ENCODE measurements at places on chromosomes 12 and 14.

DNA sequence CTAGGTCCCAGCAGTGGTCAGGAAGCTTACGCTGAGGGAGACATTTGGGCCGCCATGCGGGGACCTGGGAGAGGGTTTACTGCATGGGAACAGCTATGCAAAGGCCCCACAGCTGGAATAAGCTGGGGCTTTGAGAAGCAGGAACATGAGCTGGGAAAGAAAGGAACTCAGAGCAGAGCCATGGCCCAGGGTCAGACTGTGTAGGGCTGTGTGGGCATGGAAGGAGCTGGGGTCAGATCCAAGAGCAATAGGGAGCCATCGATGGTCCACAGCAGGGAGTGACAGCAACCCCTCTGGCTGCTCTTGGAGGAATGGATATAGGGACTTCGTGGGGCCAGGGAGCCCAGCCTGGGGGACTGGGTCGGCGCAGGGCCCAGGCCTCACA is 151.6 kb downstream of the ADGRD1 start:
- no peak for DNase-seq
- H3K27ac ChIP-seq, result no peak overlapping the region
- no peaks in the 10 kb centered on the region for H3K36me3 ChIP-seq
- H3K4me3 ChIP-seq, result no peak overlapping the region
- H3K27me3 ChIP-seq, result no peaks in the 10 kb centered on the region

- H3K4me3 ChIP-seq, result no peak overlapping the region
- no peaks in the 10 kb centered on the region for H3K36me3 ChIP-seq
- H3K4me1 ChIP-seq, result no peaks in the 10 kb centered on the region
- no peak for DNase-seq
These were observed 135.4 kb upstream of the NUDT4 start for GRCh38 chr12:93242154-93242972.

DNA sequence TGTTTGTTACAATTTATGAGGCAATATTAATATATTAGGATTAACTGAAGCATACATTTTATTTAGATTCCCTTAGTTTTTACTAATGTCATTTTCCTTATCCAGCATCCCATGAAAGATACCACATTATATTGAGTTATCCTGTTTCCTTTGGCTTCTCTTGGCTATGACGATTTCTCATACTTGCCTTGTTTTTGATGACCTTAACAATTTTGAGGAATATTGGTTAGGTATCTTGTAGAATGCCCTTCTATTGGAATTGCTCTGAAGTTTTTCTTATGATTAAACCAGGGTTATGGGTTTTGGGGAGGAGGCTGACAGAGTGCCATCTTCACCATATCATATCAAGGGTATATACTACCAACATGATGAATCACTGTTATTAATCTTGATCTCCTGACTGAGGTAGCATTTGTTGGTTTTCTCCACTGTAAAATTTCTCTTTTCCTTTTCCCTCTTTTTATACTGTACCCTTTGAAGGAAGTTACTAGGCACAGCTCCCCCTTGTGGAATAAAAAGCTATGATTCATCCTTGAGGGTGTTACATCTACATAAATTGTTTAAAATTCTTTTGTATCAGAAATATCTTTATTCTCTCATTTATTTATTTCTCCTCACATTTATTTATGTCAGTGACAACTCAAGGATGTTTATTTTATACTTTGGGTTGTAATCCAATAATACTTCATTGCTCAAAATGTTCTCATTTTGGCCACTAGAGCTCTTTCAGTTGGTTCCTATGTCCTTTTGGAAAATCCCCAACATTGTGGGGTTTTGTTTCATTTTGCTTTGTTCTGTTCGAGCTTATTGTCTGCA is 239.0 kb downstream of the SLC16A7 start:
- H3K27ac ChIP-seq, result no peak overlapping the region
- H3K27me3 ChIP-seq, result no peaks in the 10 kb centered on the region
- peak; percentile 8 for DNase-seq

DNA sequence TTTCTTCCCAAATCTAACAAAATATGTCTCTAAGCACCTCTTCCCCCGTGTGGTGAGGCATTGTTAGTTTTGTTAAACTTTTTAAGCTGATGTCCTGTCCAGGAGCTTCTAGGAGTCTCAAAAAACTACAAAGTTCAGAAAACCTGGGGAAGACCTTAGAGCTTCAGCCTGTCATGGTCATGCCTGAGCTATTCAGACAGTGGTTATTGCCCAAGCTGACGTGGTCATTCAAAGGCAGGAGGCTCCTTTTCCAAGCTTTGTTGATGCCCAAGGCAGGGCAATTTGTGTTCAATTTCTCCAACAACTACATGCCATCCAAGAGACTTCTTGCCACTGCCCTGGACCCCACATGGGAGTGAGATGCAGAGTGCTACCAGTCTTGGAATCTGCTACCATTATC is 5.8 kb upstream of the LYZ start:
- peaks cover 8% of the 10 kb centered on the region for H3K27me3 ChIP-seq
- DNase-seq, result no peak
- H3K4me1 ChIP-seq, result no peaks in the 10 kb centered on the region

DNA sequence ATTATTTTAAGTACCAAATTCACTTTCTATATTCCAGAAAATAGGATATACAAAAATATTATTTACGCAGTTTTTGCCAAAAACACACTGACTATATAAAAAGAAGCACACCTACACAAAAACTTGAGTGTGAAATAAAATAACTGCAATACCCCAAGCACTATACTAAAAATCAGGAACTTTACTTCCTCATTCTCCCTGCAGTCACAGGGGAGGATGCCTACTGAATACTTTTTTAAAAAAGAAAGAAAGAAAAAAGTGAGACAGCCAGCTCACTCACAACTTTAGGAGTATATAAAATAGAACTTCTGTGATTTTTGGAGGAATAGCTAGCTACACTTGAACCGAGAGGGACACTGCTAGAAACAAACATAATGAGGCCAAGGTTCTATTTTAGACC is 12.2 kb downstream of the RPS6KA5 start:
- no peaks in the 10 kb centered on the region for H3K36me3 ChIP-seq
- H3K4me3 ChIP-seq, result no peak overlapping the region
- no peaks in the 10 kb centered on the region for H3K27me3 ChIP-seq
- H3K27ac ChIP-seq, result no peak overlapping the region

Data from astrocyte (in vitro differentiated cells and primary cell).